ENCODE measurements at places on chromosomes 16 and 17.

- no peak for DNase-seq
Observed at GRCh38 chr16:66705790-66706505, 9.4 kb upstream of the CMTM4 start.

GRCh38 chr16:85667841-85668413 lies 20.8 kb downstream of the GINS2 start:
- DNase-seq, result no peak

DNA sequence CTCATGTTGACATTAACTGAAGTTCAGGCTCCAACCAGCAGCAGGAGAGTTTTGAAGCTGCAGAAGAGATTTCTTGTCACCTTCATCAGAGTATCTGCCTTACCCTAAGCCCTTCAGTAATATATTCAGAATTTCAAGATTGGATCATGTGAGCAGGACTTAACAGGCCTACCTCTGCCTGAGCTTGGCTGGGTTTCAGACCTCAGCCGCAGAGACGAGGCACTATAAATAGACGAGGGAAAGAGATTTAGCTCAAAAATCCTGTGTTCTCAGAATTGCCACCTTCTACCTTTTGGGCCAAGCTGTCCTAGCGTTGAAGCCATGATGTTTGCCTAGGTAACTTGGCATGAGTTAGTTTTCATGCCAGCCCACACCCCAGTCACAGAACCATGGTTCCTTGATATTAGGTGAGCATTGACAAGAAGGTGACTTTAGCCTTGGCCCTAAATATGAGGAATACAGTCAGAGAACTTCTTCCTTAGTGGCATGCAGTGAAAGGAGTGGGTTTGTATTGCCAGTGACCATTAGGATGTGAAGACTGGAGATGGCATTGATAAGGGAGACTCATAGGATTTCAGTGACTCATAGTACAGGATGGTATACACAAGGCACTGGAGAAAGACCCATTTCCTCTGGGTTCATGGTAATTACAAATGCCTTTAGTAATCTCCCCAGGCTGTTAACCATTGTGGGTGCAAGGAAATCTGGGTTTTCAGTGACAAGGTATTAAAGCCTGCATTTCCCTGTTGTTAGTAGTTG lies 224.3 kb downstream of the MSI2 start:
- DNase-seq, result no peak

DNA sequence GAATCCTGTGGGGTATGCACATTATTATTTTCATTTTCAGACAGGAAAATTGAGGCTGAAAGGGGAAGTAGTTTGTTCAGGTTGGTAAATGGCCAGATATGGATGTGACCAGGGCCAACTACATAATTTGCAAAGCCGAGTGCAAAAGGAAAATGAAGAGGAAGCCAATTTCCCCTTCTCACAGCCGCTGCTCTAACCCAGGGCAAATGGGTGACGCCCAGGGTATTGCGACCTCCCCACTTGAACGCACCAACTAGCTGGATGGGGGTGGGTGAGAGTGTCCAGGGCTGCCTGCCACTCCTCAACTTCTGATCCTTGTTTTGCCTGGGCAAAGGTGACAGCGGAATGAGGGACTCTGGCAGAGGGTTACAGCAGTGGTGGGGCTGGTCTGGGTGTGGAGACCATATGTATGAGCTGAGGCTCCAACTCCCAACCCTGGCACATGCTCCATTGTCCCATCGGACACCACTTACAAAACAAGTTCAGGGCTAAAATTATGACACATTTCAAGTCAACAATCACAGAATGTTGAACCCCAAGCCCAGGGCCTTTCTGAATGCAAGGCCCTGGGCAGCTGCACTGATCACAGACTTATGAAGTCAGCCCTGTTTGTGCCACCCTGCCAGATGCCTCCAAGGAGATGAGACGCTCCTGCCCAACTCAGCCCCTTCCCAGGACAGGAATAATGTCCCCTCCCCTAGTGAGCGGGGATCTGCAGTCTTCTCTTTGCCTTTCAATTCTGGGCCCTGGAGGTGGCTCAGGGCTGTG lies 1.7 kb downstream of the ANKRD40CL start:
- DNase-seq, result no peak

DNA sequence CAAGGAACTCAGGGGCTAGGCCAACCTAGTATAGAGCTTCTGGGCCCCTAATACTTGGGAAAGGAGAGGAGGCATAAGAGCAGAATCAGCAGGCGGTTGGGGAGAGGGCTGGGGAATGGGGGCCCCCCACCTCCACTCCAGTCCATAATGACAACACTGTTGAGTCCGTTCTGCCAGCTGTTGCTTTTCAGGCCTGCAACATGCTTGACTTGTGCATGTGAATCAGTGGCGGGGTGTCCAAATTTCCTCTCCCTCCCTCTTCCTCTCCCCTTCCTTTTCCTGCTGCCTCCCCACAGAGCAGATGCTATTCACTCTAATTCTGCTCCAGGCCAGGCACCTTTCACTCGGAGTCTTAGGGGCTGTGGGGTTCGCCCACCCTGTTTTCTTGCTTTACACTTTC lies 31.7 kb downstream of the SGSM2 start:
- no peak for DNase-seq

All from activated T-cell treated with anti-CD3 and anti-CD28 coated beads for 1 hour (primary cell).